Activated CD4-positive, alpha-beta memory T cell treated with anti-CD3 and anti-CD28 coated beads for 36 hours (primary cell): ENCODE measurements at places on chromosomes 12 and 14. TPM values are rescaled to one million over a fixed set of nuclear protein-coding genes. Genes with fewer than 3 reads are reported as not detected.

GRCh38 chr12:103557628-103558010, 29.5 kb upstream of the STAB2 start:
- no peak overlapping the region for H3K27ac ChIP-seq
- no peaks in the 10 kb centered on the region for H3K4me1 ChIP-seq
- H3K36me3 ChIP-seq: no peaks in the 10 kb centered on the region
- DNase-seq: no peak

GRCh38 chr14:75771595-75771994, 110.5 kb downstream of the TTLL5 start:
- H3K4me1 ChIP-seq: no peaks in the 10 kb centered on the region
- no peaks in the 10 kb centered on the region for H3K27me3 ChIP-seq
- no peak overlapping the region for H3K27ac ChIP-seq

DNA sequence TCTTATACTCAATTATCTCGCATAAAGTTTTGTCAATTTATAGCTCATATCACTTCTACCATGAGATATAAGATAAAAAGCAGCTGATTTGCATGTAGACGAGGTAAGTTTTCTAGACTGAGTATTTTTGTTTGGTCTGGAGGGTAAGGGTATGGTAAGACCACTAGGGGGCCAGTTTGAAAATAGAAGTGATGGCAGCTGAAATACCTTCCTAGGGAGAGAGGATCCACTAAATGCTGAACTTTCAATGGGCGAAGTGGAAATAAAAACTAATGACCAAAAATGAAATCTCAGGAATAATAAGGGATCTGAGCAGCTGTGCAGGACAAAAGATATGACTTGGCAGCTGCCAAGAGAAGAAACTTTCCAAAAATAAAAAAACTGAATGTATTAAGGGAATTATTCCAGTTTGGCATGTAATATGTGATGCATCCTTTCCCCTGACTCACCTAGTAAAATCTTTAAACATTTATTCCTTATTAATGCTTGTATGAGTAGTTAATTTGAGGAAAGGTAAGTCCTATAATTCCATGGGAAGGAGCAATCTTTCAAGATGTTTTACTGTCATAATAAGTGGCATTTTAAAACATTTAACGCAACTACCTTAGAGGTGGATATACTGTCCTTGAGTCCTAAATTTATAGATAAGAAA, 754.5 kb downstream of the C12orf50 start:
- no peak overlapping the region for H3K4me3 ChIP-seq
- H3K27ac ChIP-seq: no peak overlapping the region
- H3K36me3 ChIP-seq: no peaks in the 10 kb centered on the region
- no peaks in the 10 kb centered on the region for H3K4me1 ChIP-seq
- DNase-seq: no peak
- no peaks in the 10 kb centered on the region for H3K27me3 ChIP-seq

PLEKHG7 gene
- total RNA-seq: not detected

DNA sequence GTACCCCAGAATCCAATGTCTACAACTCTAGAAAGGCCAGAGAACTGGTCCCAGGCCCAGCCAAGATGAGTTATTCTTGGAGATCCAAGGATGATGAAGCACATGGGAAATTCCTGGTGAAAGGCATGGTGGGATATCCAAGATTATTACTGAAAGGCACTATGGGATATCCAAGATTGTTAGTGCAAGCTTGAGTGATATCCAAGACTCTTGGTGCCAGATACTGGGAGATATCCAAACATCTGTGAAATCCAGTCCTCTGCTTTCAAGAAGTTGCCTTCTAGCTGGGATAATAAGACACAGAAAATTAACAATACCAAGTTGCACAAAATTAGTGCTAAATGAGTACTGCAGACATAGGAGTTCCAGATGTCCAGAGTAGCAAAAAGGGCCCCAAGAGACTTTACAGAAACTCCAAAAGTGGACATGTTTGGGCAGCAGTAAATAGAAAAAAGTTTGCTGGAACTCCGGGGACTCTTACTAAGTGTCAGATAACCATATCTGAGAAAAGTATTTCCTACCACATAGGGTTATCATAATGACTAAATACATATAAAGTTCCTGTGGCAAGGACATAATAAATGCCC, 34.6 kb downstream of the PHLDA1 start:
- H3K36me3 ChIP-seq: no peaks in the 10 kb centered on the region
- no peak overlapping the region for H3K4me3 ChIP-seq

DNA sequence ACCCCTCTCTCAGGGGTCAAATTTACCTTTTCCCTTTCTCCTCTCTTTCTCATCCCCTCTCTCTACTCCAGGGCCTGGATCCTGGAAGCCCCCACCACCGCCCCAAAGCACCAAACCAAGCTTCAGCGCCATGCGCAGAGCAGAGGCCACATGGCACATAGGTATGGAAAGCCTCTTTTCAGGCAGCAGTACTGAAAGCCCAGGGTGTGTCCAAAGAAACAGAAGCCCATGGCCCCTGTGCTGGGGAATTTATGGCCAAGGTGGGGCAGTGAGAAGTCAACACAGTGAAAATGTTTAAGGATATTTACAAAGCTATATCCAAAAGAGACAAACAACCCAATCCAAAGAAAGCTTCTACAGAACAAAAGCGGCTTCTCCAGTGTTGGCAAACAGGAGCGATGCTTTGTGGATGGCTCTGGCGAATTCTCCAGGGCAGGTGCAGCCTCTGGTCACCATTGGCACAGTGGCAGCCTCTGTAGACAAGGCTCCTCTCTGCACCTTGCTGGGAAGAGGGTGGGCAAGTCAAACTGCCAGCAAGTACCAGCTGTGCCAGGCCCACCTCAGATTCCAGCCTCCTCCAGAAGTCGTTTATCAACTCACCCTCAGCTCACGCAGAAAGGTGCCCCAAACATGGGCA, 4.7 kb upstream of the CPNE6 start:
- DNase-seq: no peak
- H3K27ac ChIP-seq: no peak overlapping the region
- H3K4me3 ChIP-seq: no peak overlapping the region
- peaks cover 8% of the 10 kb centered on the region for H3K4me1 ChIP-seq
- peaks cover 3% of the 10 kb centered on the region for H3K27me3 ChIP-seq
- H3K36me3 ChIP-seq: no peaks in the 10 kb centered on the region

P2RX7 gene
- 11.3 TPM for total RNA-seq

MGST1 gene
- not detected for total RNA-seq

MBIP gene
- total RNA-seq: 27.3 TPM

RNFT2 gene
- 15.8 TPM for total RNA-seq

IL31 gene
- 4.0 TPM for total RNA-seq

GRCh38 chr12:22059976-22060647, 14.1 kb downstream of the CMAS start:
- H3K27ac ChIP-seq: no peak overlapping the region
- no peaks in the 10 kb centered on the region for H3K4me1 ChIP-seq
- DNase-seq: no peak
- H3K27me3 ChIP-seq: no peaks in the 10 kb centered on the region

DNA sequence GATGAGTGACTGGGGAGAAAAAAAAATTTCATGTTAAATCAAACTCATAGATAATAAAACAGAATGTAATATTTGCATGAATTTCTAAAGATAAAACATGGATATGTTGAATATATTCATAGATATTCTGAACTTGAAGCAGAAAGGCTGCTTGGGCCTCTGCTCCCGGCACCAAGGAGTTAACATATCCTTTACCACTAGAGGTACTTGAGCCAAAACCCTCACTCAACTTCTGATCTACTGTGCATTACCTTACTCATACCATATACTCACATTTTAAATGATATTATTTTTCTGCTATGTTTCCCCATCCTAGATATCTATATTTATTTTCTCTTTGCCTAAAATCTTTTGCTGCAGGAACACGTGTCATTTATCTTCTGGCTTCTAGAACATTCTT, 14.9 kb downstream of the AREL1 start:
- H3K36me3 ChIP-seq: peaks cover 17% of the 10 kb centered on the region
- no peak for DNase-seq
- no peaks in the 10 kb centered on the region for H3K27me3 ChIP-seq
- no peak overlapping the region for H3K4me3 ChIP-seq
- H3K4me1 ChIP-seq: peaks cover 7% of the 10 kb centered on the region

DNA sequence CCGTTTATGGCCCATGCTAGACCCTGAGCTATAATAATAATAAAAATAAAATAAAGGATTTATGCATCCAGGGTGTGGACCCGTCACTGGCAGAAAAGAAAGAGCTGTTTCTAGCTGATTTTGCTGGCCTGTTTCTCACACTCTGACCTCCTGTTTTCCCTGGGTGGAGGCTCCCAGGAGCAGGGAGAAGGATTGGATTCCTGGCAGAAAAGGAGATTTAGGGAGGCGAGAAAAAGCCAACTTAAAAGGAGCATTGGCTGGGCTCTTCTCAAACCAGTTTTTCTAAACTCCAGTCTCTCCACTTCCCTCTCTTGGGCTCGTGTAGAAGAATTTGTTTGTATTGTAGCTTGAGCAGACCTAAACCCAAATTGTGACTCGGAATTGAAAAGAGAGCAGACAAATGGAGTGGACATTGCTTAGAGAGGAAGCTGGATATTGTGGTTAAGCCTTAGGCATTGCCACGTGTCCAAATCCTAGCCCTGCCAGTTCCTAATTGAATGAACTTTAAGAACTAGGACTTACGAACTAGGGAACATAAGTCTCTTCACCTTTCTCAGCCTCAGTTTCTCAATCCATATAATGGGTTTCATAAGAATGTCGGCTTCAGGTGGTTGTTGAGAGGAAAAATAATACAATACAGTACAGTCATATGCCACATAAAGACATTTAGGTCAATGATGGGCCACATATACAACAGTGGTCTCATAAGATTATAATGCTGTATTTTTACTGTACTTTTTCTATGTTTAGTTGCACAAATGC, 14.4 kb upstream of the TBX5 start:
- no peak overlapping the region for H3K4me3 ChIP-seq
- peaks cover 21% of the 10 kb centered on the region for H3K27me3 ChIP-seq
- H3K36me3 ChIP-seq: no peaks in the 10 kb centered on the region
- no peaks in the 10 kb centered on the region for H3K4me1 ChIP-seq
- DNase-seq: no peak

REM2 gene
- total RNA-seq: 0.36 TPM

GRCh38 chr14:92954933-92955332, 32.0 kb downstream of the CHGA start:
- peaks cover 4% of the 10 kb centered on the region for H3K36me3 ChIP-seq
- no peak overlapping the region for H3K4me3 ChIP-seq
- no peak for DNase-seq
- H3K27ac ChIP-seq: no peak overlapping the region

KRT79 gene
- total RNA-seq: not detected

DNA sequence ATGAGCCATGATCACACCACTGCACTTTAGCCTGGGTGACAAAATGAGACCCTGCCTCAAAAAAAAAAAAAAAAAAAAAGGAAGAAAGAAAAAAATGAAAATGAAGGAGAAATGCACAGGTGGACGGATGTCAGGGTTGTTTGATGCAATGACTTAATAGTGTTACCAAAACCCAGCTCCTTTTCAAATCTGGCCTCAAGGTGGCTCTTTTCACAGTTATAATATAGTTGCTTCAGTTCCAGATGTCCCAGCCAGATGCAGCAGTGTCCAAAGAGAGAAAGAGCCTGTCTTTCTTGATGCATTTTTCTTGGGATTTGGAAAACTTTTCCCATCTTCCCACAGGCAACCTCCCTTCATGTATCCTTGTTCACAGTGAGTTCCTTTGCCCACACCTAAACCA, 36.5 kb downstream of the KCNMB4 start:
- peaks cover 2% of the 10 kb centered on the region for H3K36me3 ChIP-seq
- H3K4me3 ChIP-seq: no peak overlapping the region
- no peak for DNase-seq
- no peak overlapping the region for H3K27ac ChIP-seq
- no peaks in the 10 kb centered on the region for H3K27me3 ChIP-seq

- peaks cover 11% of the 10 kb centered on the region for H3K36me3 ChIP-seq
- no peak overlapping the region for H3K4me3 ChIP-seq
- peak overlapping the region; percentile 59 for H3K27ac ChIP-seq
- H3K27me3 ChIP-seq: no peaks in the 10 kb centered on the region
Observed at GRCh38 chr14:61101803-61102548, 120.9 kb downstream of the SLC38A6 start.

KCNK10 gene
- total RNA-seq: not detected

DGLUCY gene
- total RNA-seq: 58.1 TPM

SOCS4 gene
- 25.3 TPM for total RNA-seq

ANKS1B gene
- total RNA-seq: 0.97 TPM

- H3K36me3 ChIP-seq: no peaks in the 10 kb centered on the region
- DNase-seq: no peak
- H3K4me3 ChIP-seq: no peak overlapping the region
- no peaks in the 10 kb centered on the region for H3K4me1 ChIP-seq
- peaks cover 2% of the 10 kb centered on the region for H3K27me3 ChIP-seq
- no peak overlapping the region for H3K27ac ChIP-seq
Observed at GRCh38 chr12:103865151-103865730, 24.2 kb upstream of the NT5DC3 start.

CLEC14A gene
- not detected for total RNA-seq

DNA sequence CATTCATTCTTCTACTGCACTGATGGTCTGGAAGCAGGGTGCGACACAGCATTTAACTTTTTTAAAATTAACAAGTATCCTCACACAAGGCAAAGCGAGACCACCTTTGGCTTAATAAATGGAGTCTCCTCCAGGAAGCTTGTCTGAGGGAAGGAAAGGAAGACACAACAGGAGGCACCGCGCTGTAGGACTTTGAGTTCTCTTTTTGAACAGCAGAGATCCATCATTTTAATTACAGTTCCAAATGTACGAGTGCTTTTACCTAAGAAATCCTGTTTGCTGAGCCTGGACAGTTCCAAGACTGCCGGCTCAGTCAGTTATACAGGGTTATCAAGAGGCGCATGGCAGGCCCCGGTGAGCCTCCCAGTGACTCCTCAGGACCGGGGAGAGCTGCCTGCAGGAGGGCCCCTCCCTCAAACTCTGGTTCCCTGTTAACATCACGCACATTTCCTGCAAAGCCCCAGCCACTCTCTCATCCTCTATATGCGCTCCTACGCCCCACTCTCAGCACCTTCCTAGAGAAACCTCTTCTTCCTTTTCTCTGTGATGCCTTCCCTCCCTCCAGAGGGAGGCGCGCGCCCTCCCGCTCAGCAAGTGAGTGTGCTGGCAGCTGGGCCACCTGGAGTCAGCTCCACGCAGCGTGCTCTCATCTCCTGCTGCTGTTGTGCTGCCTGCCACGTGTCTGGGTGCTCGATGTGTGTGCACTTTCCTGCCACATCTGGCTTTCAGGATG, 46.1 kb downstream of the STX2 start:
- no peaks in the 10 kb centered on the region for H3K27me3 ChIP-seq
- DNase-seq: peak; percentile 28
- H3K27ac ChIP-seq: no peak overlapping the region

GRCh38 chr14:64209444-64210131, 84.6 kb downstream of the ESR2 start:
- H3K4me1 ChIP-seq: no peaks in the 10 kb centered on the region
- H3K36me3 ChIP-seq: peaks cover 21% of the 10 kb centered on the region
- no peak overlapping the region for H3K27ac ChIP-seq
- no peaks in the 10 kb centered on the region for H3K27me3 ChIP-seq

- no peak overlapping the region for H3K27ac ChIP-seq
- H3K4me3 ChIP-seq: no peak overlapping the region
- H3K36me3 ChIP-seq: no peaks in the 10 kb centered on the region
- no peaks in the 10 kb centered on the region for H3K4me1 ChIP-seq
Observed at GRCh38 chr12:69726922-69727321, 11.7 kb upstream of the RAB3IP start.
